SW 1271 (cell line): ENCODE measurements at places on chromosomes 16 and 17.
A peak's percentile ranks its signal among the peaks of the same experiment; 100 is the strongest.

DNA sequence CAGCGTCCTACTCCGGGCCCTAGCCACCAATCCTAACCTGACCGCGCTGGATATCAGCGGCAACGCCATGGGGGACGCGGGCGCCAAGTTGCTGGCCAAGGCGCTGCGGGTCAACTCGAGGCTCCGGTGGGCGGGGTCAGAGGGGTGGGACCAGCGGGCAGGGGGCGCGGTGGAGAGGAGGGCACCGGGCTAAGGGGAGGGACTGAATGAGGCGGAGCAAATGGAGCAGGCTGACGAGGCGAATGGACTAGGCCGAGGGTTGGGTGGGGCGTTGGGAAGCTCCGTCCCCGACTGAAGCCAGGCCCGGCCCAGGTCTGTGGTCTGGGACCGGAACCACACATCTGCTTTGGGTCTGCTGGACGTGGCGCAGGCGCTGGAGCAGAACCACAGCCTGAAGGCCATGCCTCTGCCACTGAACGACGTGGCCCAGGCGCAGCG, 4.6 kb downstream of the CARMIL2 start:
- no peak for DNase-seq

- DNase-seq: no peak
Measured at GRCh38 chr16:76121636-76122035, 155.6 kb upstream of the CNTNAP4 start.

DNA sequence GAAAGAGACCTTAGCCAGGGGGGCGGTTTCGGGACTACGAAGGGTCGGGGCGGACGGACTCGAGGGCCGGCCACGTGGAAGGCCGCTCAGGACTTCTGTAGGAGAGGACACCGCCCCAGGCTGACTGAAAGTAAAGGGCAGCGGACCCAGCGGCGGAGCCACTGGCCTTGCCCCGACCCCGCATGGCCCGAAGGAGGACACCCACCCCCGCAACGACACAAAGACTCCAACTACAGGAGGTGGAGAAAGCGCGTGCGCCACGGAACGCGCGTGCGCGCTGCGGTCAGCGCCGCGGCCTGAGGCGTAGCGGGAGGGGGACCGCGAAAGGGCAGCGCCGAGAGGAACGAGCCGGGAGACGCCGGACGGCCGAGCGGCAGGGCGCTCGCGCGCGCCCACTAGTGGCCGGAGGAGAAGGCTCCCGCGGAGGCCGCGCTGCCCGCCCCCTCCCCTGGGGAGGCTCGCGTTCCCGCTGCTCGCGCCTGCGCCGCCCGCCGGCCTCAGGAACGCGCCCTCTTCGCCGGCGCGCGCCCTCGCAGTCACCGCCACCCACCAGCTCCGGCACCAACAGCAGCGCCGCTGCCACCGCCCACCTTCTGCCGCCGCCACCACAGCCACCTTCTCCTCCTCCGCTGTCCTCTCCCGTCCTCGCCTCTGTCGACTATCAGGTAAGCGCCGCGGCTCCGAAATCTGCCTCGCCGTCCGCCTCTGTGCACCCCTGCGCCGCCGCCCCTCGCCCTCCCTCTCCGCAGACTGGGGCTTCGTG, at the start of gene MAPT:
Gene MAPT (plus strand): TSS at position 533 of the 763 bp plus-strand sequence. CDS start 67,784 bp downstream, outside the sequence.
- DNase-seq: peak; percentile 88

- DNase-seq: no peak
Measured at GRCh38 chr17:31413874-31414549, 22.5 kb downstream of the RAB11FIP4 start.

DNA sequence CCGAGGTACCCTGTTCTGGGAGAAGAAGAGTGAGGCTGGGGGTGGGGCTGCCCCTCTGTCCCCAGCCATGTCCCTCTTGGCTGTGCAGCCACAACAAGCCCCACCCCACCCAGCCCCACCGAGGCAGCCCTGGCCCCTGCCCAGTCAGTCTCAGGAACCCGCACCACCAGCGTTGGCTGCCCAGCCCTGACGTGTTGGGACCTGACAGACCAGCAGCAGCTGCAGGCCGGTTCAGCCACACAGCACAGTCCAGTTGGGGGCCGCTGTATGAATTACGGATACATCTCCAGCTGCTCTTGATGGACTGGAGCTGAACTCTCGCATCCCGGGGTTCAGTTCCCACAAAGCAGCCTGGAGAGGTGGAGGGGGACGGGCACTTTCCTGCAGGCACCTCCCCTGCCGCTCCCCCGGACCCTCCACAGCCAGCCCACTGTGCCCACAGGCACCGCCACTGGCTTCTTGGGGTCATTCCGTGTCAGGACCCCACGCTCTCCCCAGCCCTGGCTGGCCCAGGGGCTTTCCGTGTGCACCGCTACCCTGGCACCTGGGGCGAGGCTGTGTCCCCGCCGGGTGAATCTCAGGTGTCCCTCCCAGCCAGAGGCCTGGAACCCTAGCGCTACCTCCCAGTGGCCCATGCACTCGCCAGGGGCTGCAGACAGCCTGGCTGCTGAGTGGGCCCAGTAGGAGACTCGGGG, 7.1 kb downstream of the CDH15 start:
- DNase-seq: no peak
